Stimulated activated CD4-positive, alpha-beta T cell treated with anti-CD3 and anti-CD28 coated beads, Interleukin-1b, Interleukin-23, amount 100 ng/mL, for 1 hour (primary cell): ENCODE measurements at places on chromosomes 4 and X.

GRCh38 chr4:77800483-77801259, 18.5 kb downstream of the CNOT6L start:
- no peak for DNase-seq

GRCh38 chr4:140805293-140805692, 49.1 kb upstream of the TBC1D9 start:
- no peak for DNase-seq

GRCh38 chr4:126888968-126889367, 743.8 kb upstream of the INTU start:
- DNase-seq = no peak

GRCh38 chr4:151488968-151489367, 80.0 kb downstream of the FHIP1A start:
- no peak for DNase-seq

- no peak for DNase-seq
These were observed 737.5 kb upstream of the MAGEB2 start for GRCh38 chrX:29477878-29478277.

GRCh38 chrX:15913146-15913545, 58.5 kb upstream of the AP1S2 start:
- no peak for DNase-seq

GRCh38 chr4:36712013-36712412, 430.6 kb downstream of the DTHD1 start:
- no peak for DNase-seq

- no peak for DNase-seq
These were observed 192.6 kb downstream of the PDGFC start for GRCh38 chr4:156779042-156779441.

DNA sequence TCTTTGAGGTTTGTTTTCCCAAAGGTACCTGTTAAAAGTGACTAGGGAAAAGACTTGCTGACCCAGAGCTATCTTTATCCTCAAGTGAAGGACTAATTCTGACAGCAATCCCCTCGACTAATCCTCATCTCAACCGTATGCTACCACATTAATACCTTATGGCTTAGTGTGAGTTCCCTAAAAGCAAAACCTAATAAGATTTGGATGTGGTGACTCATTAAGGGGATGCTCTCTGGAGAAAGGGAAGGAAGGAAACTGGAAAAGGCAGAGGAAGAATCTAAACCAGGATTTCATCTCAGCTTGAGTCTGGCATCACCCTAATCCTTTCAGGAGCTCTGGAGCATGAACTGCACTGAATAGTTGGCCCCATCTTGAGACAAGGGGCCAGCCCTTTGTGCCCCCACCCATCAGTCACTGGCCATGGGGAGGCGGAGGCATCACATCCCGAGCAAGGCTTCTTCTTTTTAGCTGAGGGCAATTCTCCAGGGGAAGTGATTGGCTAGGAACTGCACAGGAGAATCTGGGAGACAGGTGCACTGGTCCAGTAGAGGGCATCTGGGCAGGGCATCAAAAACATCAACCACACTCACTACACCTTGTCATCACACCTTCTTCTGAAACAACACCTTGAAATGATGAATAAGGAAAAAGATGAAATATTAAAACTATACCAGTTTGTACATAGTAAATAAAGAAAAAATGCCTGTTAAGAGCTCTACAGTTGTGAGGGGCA, 6.9 kb upstream of the BBS7 start:
- no peak for DNase-seq

DNA sequence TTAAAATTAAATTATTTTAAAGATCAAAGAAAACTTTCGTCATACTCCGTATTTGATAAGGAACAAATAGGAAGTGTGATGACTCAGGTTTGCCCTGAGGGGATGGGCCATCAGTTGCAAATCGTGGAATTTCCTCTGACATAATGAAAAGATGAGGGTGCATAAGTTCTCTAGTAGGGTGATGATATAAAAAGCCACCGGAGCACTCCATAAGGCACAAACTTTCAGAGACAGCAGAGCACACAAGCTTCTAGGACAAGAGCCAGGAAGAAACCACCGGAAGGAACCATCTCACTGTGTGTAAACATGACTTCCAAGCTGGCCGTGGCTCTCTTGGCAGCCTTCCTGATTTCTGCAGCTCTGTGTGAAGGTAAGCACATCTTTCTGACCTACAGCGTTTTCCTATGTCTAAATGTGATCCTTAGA, at the start of gene CXCL8:
TSS of gene CXCL8 (plus strand) at position 217 of the 426 bp plus-strand sequence. CDS start at position 307, 90 bp downstream.
- no peak for DNase-seq

DNA sequence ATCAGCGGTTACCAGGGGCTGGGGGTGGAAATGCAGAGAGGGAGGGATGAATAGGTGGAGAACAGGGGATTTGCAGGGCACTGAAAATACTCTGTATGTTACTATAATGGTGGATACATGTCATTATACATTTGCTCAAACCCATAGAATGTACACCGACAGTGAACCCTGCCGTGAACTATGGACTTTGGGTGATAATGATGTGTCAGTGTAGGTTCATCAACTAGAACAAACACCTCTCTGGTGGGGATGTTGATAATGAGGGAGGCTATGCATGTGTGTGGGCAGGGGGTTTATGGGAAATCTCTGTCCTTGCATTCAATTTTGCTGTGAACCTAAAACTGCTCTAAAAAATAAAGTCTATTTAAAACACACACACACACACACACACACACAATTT, 11.5 kb downstream of the HPSE start:
- no peak for DNase-seq
